ENCODE measurements at places on chromosomes 3 and 15.

- no peak for DNase-seq
These were observed 18.7 kb upstream of the RPP14 start for GRCh38 chr3:58287354-58287753.

- DNase-seq: no peak
These were observed 27.1 kb downstream of the SPSB4 start for GRCh38 chr3:141078200-141078599.

GRCh38 chr3:89264037-89264560 lies 156.7 kb downstream of the EPHA3 start:
- no peak for DNase-seq

DNA sequence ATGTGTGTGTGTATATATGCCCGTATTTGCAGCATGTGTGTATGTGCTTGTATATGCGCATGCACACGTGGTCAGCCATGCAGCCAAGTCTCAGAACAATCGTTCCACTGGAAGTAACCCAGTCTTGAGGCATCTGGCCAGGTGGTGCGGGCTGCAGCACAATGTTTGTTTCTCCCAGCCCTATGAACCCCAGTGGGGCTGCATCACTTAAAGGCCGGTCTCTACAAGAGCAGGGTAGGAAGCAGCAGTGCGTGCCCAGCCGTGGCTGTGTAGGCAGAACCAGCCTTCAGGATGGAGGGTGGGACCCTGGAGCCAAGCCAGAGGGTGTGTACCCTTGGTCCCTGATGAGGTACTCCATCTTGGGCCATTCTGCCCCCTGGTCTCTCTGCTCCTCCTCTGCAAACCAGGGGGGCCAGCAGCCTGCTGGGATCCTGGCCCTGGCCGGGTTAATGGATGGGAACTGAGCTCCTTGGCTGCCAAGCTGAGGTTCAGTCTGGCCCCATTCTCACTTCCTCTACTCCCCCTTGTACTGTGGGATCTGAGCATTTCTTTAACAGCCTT lies 11.8 kb downstream of the KLF13 start:
- DNase-seq: no peak
